T-cell (primary cell): ENCODE measurements at places on chromosomes 7 and 10.
A peak's percentile ranks its signal among the peaks of the same experiment; 100 is the strongest.

GRCh38 chr10:31929261-31930022 is 811 bp upstream of the ARHGAP12 start:
- DNase-seq: no peak

DNA sequence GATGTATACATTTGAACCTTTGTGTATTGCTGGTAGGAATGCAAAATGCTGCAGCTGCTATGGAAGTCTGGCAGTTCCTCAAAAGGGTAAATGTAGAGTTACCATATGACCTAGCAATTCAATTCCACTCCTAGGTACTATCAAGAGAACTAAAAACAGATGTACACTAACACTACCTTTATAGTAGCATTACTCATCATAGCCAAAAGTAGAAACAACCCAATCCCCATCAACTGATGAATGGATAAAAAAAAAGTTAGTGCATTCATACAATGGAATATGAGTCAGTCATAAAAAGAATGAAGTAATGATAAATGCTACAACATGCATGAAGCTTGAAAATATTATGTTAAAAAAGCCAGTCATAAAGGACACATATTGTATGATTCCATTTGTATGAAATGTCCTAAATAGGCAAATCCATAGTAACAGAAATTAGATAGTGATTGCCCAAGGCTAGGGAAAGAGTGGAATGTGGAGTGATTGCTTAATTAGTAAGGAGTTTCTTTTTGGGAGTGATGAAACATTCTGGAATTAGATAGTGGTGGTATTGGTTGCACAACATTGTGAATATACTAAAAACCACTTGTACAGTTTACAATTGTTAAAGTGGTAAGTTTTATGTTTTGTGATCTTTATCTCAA is 96.4 kb upstream of the AOAH start:
- DNase-seq: no peak

DNA sequence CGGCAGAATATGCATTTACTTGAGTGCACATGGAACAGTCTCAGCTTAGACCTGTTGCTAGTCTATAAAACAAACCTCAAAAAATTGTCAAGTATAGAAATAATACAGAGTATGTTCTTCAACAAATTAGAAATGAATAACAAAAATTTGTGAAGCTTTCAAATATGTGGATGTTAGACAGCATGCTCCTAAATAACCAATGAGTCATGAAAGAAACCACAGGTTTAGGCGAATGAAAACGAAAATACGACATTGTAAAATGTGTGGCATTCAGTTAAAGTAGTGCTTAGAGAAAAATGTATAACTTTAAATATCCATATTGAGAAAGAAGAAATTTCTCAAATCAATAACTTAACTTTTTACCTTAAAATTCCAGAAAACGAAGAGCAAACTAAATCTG is 760.0 kb upstream of the SORCS1 start:
- DNase-seq: no peak

GRCh38 chr7:140596519-140597427 is 43.8 kb downstream of the DENND2A start:
- no peak for DNase-seq

GRCh38 chr7:110786328-110786965 is 304.5 kb upstream of the LRRN3 start:
- DNase-seq: no peak

- peak; percentile 21 for DNase-seq
Observed at GRCh38 chr10:104925232-104925851, 284.3 kb downstream of the SORCS3 start.

DNA sequence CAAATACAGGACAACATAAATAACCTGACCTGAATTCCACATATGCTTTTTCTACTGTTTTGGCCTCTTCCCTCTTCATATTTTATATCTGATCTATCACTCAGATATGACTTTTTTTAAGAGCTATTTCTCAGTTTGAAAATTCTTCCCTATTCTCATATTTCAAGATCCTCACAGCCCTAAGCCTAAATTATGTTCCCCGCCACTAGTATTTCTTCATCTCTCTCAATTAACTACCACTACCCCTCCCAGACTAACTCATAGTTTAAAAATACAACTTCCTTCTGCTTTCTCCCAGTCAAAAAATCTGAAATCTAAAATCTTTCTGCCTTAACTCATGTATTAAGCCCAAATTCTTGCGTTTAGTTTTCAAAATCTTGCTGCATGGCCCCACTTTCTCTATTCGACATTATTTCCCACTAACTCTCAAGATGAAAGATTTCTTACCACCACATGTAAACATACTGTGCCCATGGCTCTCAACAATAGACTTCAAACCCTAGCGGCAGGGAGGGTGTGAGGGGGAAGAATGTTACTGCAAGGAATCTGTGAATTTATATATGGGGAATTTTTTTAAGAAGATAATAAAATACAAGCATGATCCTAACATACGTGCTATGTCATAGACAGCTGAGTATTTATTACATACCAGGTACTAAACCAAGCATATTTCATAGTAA is 64.6 kb downstream of the TFEC start:
- no peak for DNase-seq

- peak; percentile 34 for DNase-seq
Observed at GRCh38 chr10:80144696-80145131, 12.2 kb downstream of the PLAC9 start.

DNA sequence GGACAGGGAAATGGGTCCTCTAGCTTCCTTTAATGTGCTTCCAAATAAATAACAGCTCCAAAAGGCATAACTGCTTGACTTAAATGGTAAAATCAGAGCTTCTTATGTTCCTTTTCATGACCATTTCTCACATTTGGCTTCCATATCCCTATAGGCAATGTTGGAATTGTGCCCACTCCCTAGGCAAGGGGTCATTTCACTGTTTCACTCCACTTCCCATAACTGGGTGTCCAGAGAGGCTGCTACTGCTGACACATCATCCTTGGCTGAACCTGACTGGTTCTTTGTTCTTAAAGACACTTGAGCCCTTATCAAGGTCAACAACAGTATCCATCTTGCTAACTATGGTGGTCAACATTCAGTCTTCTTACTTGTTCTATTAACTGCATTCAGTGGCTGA is 37.1 kb downstream of the PRTFDC1 start:
- no peak for DNase-seq

- no peak for DNase-seq
Observed at GRCh38 chr10:13873196-13873595, 286.4 kb downstream of the PRPF18 start.

DNA sequence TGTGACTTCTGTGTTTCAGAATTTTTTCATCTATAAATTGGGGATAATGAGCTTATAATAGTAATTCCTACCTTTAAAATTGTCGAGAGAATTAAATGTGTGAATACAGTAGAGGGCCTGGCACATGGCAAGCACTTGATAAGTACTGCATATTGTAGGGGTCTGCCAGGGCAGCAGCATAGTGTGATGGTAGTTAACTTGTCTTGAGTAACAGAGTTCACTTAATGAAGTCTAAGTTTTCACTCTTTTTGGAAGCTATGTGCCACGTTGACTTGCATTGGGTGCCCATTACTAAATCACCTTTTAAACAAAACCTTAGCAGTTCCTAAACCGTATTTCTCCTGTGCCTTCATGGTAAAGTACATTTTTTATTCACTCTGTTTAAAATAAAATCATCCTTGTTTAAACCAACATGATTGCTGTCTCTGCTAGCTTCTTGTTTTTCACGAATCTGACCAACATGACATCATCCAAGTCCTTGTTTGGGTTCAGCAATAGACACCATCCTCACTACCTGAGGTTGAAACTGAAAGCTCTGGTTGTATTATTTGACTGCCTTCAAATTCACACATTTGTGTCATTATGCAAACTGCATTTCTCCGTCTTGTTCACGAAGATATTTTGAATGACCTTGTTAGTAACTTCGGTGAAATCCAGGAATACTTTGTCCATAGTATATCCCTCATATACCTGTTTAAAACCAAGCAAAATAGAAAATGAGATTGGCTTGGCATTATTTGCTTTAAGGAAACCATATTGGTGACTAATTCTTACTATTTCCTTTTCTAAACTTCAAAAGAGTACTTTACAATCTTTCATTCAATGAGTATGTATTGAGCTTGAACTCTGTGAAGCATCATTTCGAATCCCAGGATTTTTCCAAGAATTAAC is 340.2 kb downstream of the SUGCT start:
- no peak for DNase-seq

GRCh38 chr10:71950683-71951082 is 13.5 kb upstream of the CHST3 start:
- DNase-seq: no peak

DNA sequence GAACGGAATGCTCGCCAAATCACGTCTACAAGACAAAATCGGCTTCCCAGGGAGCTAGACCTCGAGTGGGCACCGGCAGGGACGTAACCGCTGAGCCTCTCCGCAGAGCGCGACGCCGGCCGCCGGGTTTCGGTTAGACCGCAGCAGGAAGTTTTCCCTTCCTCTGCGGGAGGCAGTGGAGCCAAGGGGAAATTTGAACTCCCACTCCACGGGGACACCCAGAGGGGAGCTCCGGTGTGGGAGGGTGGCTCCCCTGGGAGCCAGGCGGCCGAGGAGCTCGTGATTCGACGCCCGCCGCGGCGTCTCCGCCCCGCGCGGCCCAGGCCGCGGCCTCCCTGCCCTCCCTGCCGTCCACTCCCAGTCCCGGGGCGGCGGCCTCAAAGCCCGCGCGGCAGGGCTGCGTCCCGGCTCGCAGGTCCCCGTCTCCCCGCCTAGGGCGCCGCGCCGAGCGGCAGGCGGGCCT is 426 bp downstream of the SYPL1 start:
- DNase-seq: peak; percentile 4

- DNase-seq: no peak
Observed at GRCh38 chr10:91742229-91742628, 56.0 kb upstream of the TNKS2 start.

DNA sequence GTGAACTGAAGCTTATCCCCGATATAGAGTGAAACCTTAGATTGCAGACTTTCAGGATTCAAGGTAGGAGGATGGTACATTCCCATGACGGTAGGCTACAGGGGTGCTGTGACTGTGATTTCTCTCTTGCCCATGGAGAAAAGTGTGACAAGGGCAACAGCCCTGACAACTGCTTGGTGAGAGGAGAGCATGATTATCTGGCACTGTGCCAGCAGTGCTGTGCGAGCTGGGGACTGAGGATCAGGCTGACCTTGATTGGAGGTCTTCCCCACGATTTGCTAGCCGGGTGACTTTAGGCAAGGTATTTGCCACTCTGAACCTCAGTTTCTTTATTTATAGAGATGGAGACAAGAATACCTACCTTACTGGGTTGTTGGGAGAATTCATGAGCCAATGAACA is 229.5 kb downstream of the PTEN start:
- DNase-seq: no peak

DNA sequence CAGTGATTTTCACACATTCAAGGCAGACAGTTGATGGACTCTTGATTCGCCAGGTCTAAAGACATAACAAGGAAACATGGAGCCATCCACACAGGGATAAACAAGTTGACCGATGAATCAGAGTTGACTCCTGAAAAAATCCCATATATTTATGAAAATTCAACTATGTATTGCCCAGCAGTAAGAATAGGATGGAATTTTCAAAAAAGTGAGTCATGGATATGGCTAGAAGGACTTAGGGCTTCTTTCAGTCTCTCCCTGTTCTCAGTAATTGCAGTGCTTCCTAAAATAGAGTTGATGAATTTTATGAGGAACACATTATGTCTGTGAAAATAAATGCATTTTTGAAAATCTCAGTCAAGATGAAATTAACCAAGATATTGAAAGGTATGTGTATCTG is 301.2 kb downstream of the PLXDC2 start:
- DNase-seq: no peak

- DNase-seq: no peak
Observed at GRCh38 chr7:154578336-154578735, 424.6 kb downstream of the PAXIP1 start.

DNA sequence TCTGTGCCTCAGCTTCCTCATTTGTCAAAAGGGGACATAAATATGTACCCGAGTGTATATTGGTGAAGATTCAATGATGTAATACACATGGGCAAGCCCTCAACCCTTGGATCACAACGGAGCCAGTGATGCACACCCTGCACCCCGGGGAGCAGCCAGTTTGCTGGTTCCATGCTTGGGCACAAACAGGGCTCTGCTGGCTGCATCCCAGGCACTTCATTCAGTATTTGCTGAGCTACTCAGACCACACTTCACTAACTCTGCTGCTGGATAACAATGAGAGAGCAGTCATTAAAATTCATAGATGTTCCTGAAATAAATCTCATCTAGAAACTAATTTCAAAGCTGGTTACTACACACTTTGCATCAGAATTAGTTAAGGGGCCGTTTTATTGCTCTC is 72.0 kb downstream of the SCRN1 start:
- no peak for DNase-seq

DNA sequence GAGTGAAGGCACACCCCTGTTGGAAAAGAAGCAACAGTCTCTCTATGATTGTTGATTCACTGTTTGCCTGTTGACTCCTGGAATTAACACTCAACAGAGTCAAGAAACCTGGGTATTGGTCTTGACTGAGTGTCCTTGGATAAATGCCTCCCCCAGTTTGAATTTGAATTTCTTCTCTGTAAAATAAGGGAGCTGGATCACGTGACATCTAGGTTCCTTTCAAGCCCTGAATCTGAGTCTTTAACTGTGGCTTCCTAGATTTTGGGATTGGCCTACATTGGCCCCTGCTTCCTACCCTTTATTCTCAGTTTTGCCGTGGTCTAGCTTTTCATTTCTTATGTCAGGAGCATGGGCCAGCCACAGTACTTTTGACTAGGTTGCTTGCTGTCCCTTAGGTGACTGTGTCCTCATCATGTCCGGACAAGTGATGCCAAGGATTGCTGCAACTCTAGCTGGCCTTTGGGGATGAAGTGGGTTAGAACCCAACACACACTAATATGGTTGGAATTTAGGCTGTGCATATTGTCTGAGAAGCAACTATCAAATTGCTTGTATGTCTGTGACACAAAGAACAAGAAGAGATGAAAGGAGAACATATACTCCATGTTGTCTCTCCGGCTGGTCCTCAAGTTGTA is 35.4 kb downstream of the CALD1 start:
- DNase-seq: no peak

GRCh38 chr7:14739168-14739840 is 163.2 kb downstream of the DGKB start:
- DNase-seq: no peak

DNA sequence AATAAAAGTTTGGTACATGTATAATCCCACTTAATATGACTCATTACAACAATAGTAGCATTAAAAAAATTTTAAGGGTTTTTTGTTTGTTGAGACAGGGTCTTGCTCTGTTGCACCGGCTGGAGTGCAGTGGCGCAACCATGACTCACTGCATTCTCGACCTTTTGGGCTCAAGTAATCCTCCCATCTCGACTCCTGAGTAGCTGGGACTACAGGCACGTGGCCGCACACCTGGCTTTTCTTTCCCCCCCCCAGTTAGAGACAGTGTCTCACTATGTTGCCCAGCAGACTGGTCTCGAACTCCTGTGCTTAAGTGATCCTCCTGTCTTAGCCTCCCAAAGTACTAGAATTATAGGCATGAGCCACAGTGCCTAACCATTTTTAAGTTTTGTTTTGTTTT is 40.7 kb downstream of the KMT2C start:
- DNase-seq: no peak
